ENCODE measurements at places on chromosomes 6 and 20.

DNA sequence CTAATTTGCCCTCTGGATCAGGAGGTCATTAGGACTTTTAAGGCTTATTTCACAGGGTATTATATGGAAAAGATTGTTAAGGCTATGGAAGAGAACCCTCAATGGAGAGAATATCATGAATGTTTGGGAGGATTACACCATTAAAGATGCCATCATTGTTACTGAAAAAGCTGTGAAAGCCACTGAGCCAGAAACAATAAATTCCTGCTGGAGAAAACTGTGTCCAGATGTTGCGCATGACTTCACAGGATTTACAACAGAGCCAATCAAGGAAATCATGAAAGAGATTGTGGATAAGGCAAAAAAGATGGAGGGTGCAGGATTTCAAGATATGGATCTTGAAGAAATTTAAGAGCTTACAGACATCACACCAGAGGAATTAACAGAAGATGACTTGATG, 798.3 kb upstream of the SLC35B3 start:
- DNase-seq: peak; percentile 8

GRCh38 chr20:38196592-38196991, 31.5 kb upstream of the TGM2 start:
- no peak for DNase-seq

- DNase-seq: no peak
These were observed 1.4 kb downstream of the FGD2 start for GRCh38 chr6:37006793-37007339.

- DNase-seq: peak; percentile 31
These were observed 57.2 kb upstream of the IRAK1BP1 start for GRCh38 chr6:78810146-78810545.

DNA sequence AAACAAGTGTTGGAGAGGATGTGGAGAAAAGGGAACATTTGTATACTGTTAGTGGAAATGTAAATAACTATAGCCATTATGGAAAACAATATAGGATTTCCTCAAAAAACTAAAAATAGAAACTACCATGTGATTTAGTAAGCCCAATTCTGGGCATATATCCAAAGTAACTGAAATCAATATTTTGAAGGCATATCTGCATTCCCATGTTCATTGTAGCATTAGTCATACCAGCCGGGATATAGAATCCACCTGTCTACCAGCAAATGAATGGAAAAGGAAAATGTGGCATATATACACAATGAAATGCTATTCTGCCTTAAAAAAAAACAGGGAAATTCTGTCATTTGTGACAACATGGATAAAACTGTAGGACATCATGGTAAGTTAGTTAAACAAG, 15.3 kb upstream of the C6orf58 start:
- DNase-seq: no peak

DNA sequence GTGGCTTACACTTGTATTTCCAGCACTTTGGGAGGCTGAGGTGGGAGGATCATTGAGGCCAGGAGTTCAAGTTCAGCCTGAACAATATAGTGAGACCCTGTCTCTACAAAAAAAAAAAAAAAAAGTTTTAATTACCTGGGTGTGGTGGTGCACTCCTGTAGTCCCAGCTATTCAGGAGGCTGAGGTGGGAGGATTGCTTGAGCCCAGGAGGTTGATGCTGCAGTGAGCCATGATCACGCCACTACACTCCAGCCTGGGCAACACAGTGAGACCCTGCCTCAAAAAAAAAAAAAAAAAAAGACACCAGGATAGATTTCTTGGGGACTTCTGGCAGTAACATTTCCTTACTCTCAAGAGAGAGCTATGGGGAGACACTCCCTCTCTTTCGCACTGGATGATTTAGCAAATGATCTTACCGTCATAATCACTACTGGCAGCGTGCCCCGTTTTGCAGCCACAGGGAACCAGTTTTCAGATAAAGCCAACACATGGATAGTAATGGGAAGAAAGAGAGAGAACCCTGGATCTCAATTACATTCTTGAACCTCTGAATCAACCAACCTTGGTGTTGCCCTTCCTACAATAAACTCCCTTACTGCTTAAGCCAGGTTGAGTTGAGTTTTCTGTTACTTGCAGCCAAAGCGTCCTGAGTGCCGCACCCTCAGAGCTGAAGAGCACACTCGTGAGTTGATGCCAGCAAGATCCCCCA, 18.1 kb upstream of the PTPN1 start:
- no peak for DNase-seq

Data from skin of body (tissue), 3 donors.